ENCODE measurements at places on chromosomes 6 and 20.

DNA sequence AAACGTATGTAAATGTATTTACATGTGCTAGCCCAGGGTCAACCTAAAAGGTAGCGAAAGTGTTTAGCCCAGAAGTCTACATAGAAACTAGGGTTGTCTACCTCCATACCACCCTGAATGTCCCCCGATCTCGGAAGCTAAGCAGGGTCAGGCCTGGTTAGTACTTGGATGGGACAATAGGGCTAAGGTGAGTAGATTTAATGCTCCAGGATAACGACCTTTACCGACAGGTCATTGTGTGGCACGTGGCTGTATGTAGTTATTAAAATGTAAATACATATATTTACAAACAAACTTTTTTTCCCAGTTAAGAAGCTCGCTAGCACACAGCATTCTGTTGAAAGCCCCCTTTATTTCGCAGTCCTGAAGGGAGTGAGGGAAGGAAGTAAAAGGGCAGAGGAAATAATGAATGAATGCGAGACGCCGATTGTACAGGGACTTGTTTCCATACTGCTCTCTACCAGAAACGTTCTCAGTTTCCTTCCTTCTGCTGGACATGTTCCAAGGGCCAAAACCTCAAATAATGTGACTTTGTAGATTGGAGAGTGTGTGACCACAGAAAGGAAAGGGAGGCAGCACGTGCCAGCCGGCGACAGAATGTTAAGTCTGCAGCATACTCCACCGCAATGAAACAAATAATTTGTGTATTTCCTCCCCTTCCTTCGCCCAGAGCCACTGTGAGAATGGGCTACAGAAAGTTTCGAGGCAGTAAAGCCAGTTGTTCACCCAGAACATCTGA is 612 bp downstream of the ADAT2 start:
- peak; percentile 40 for DNase-seq

DNA sequence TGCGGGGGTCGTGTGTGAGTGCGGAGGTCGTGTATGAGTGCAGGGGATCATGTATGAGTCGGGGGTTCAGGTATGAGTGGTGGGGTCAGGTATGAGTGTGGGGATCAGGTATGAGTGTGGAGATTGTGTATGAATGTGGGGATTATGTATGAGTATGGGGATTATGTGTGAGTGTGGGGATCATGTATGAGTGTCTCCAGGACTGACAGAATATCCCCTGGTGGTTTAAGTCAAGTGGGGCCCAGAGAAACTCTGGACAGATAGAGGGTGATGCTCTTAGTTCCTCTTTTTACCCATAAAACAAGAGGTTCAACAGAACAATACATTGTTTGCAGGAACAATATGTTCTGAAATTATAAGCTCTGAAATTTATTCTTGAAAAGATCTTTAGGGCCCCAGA is 131.9 kb downstream of the UST start:
- no peak for DNase-seq

GRCh38 chr20:34043025-34043424 is 49.3 kb downstream of the RALY start:
- DNase-seq = no peak

DNA sequence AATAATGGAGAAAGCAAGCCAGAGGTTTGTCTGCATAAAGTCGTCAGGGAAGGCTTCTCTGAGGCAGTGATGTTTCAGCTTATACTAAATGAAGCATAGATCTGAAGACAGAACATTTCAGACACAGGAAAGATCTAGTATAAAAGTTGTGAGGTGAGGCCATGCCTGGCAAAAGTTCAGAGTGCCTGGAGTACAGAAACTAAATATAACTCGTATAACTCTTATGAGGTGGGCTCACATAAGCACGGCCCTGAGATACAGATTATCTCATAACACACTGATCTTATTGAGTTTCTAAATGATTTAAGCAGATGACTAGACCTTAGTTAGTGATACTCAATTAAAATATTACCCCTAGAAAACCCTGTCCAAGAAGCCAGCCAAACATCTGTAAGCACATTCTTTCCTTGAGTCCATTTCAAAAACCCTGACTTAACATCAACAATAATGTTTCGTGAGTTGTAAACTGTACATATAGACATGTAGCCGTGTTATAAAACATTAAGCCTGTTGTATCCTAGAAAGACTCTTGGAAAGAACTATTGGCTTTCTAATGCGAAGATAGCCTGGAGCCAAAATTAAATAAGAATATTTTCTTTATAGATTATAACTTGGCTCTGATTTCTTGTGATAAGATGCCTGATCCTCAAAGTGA is 667.6 kb downstream of the TENT5A start:
- no peak for DNase-seq

- DNase-seq = no peak
Observed at GRCh38 chr6:153725456-153725855, 313.6 kb upstream of the OPRM1 start.

- peak; percentile 4 for DNase-seq
Observed at GRCh38 chr6:32666420-32667300, at the start of gene HLA-DQB1. Gene HLA-DQB1, minus strand, starts transcription at chr6:32666657. Its CDS starts 50 bp downstream, at chr6:32666607.

- DNase-seq = no peak
Observed at GRCh38 chr6:36622901-36623546, 28.9 kb downstream of the SRSF3 start.

DNA sequence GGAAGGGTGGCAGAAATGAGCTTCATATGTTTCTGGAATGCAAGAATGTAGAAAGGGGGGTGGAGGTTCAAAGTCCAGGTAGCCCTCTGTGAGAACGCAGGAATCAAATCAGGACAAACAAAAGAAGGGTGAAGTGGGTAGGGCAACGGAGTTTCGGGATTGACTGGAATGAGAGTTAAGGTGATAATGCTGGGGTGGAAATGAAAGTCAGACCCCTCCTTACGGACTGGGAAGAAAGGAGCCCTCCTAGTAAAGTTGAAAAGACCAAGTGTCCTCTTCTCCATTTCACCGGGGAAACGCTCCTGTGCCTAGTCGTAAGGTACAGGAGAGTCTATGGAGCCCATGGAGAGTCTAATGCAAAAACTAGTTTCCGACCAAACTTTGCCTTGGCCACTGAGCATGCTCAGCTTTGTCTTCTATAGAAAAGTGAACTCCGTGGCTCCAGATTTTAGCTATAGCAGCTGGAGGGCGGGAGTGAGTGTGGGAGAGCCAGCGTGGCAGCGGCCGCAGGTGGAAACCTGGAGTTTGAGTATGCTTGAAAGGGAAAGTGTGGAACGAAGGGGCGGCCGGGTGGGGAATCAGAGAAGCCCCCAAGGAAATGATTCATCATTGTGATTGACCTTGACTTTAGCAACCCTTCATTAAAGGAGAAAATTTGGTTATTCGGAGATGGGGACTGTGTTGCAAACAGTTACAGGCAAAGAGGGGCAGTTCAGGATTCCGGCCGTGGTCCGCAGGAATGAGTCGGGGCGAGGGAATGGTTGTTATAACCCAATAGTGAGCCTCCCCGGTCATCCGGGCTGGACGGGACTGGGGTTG is 1.3 kb upstream of the LRRC1 start:
- DNase-seq = peak; percentile 65

- DNase-seq = no peak
Observed at GRCh38 chr20:15831201-15831600, 742.0 kb downstream of the KIF16B start.

DNA sequence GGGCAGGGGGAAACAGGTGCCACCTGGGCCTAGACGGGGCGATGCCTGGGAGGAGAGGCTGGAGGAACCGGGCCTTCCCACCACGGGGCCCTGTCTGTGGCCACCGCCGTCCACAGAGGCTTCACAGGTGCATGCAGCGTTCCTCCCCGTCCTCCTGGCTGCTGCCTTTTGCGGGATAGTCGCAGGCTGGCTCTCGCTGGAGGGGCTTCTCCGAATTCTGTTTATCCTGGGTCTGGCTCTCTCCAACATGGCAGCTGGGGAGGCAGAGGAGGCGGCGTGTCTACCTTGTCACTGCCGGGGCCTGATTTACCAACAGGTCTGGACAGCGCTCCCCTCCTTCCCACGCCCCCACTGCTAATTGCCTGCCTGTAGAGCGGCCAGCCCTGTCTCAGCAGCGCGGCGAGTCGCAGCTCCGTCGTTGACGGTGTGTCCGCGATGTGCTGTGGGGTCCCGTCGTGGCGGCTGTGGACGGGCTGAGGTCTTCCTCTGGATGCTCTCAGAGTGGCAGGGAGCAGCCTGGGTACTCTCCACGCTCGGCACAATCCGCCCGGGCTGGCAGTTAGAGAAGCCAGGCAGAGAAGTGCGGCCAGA is 262.9 kb downstream of the TAF4 start:
- no peak for DNase-seq

DNA sequence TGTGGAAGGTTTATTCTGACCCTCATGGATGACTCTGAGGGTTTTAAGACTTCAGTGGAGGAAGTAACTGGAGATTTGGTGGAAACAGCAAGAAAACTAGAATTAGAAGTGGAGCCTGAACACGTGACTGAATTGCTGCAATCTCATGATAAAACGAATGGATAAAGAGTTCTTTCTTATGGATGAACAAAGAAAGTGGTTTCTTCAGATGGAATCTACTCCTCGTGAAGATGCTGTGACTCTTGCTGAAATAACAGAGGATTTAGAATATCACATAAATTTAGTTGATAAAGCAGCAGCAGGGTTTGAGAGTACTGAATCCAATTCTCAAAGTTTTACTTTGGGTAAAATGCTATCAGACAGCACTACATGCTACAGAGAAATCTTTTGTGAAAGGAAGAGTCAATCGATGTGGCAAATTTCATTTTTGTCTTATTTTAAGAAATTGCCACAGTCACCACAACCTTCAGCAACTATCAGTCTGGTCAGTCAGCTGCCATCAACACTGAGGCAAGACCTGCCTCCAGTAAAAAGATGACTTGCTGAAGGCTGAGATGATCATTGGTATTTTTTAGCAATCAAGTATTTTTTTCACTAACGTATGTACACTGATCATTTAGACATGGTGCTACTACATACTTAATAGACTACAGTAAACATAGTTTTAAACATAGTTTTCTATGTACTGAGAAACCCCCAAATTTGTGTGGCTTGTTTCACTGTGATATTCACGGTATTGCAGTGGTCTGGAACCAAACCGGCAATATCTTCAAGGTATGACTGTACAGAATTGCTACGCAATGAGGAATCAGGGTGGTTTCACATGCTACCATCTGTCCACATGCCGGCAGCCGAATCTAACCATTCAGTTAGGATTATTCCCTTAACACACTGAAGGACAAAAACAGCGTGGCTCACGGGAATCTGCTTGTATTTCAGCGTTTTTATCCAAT is 149.0 kb downstream of the MYB start:
- no peak for DNase-seq

DNA sequence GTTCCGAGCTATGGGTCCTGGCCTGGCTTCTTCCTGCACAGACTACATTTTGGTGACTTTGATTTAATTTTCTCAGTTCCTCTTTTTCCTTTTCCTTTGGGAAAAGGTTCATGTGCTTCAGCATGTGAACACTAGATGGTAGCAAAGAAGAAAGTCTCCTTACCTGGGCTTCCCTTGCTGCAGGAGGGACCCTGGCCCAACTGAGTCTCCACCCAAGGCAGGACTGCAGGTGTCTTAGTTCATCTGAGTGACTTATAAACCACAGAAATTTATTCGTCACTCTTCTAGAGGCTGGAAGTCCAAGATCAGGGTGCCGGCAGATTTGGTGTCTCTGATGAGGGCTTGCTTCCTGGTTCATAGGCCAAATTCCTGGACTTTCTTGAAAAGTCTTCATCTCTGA is 163.2 kb downstream of the SYCP2 start:
- DNase-seq = no peak

- no peak for DNase-seq
Observed at GRCh38 chr20:34070859-34071258, 41.2 kb downstream of the EIF2S2 start.

DNA sequence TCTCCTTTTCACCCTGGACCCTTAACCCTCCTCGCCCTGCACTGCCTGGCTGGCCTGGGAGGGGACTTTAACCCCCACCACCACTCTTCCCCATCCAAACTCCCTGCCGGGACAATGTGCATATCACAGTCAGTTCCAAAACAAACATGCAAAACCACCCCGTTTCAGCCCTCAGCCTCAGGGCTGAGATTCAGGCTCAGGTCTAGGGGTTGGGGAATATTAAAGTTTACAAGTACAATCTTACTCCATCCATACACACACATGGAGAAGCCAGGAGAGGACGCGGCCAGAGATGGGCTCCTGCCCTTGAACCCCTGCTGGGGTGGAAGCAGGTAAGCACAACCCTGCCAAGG is 534 bp downstream of the KIAA1755 start:
- no peak for DNase-seq

GRCh38 chr6:108883172-108883571 is 35.0 kb downstream of the ARMC2 start:
- no peak for DNase-seq

DNA sequence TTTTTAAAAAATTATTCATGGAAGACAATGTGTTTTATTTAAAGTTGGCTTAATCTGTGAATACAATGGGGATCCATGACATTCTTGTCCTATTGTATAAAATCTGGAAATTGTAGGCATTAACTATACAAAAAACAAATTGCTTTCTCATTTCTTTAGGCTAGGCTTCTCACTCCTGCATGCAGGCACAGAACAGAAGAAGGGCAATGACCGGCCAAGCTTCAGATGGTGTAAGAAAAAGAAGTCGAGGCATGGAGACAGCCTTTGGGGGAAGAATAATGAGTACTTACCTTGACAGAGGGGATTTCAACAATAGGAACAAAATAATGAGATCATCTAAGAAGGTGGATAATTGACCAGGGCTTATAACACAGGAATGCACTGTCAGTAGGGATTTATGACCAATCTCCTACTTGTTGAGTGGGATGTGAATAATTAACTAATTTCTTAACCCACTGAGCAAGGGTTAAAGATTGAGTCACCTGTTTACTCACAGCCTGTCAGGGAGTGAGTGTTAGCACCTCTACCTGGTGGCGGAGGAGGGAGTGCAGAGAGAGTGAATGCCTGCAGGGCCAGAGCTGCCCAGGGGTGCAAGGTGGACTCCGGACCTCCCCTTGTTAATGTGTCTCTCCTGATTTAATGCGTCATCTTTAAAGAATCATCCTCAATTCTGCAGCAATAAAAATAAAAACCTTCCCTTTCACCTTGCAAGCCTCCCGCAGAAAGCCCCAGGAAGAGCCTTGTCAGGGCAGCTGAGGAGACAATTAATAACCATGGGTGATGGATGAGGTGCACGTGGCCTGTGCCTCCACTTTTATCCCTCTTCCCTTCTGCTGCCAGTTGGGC is 3.9 kb downstream of the SLC22A2 start:
- no peak for DNase-seq

- no peak for DNase-seq
Observed at GRCh38 chr6:165566088-165566828, 96.8 kb downstream of the PDE10A start.

GRCh38 chr6:81859884-81860283 is 107.4 kb upstream of the TENT5A start:
- no peak for DNase-seq

DNA sequence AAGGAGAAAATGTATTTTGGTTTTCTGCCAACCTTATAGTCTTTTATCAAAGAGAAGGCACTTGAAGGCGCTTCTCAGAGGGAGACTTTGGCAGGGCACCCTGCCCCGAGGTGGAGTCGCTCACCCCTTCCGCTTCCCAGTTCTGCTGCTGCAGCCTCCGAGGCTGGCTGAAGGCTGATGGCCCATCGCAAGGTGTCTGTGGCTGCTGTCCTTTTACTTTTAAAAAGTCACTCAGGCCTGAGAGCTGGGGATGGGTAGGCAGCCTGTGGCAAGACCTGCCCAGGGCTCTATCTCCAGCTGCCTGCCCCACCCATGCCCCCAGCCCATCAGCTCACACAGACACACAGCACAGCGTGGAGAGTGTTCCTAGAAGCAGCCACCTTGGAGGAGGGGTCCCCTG is 206.6 kb upstream of the CST7 start:
- DNase-seq = no peak

All from fibroblast of skin of right biceps (primary cell).